Stimulated activated CD8-positive, alpha-beta memory T cell treated with anti-CD3 and anti-CD28 coated beads, Interleukin-12 subunit alpha, Interleukin-12 subunit beta, amount 100 ng/mL, for 1 hour (primary cell): ENCODE measurements at places on chromosomes 3 and 15.

DNA sequence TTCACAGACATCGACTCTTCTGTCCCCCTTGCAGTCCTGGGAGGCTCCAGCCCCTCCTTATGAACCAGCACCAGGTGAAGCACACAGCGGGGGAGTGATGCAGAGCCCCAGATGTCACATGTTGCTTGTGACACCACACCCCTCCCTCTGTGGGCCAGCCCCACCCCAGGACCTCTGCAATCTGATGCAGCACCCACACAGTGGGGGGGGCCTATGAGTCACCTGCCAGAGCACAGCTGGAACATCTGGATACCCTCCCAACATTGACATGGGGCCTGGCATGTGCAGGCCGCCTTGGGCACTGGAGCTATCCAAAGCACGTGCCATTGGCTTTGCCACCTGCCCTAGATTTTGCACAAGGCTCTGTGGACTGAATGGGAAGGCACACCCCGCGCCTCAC lies 70.5 kb downstream of the FEM1B start:
- DNase-seq = no peak

DNA sequence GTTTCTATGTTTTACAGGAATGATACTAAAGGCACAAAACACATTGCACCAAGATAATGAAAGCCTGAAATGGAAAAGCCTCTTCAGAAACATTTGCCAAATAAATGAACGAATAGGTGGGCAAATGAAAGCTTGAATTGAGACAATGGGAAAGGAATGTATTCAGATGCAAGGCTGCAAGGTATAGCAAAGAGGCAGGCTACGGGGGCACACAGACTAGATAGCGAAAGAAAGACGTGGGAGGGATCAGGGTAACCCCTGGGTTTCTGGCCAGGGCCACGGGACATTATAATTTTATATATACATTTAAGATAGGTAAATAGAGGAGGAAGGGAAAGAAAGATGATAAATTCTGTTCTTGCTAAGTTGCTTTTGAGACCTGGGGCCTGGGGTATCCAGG lies 95.9 kb upstream of the NLGN1 start:
- no peak for DNase-seq

DNA sequence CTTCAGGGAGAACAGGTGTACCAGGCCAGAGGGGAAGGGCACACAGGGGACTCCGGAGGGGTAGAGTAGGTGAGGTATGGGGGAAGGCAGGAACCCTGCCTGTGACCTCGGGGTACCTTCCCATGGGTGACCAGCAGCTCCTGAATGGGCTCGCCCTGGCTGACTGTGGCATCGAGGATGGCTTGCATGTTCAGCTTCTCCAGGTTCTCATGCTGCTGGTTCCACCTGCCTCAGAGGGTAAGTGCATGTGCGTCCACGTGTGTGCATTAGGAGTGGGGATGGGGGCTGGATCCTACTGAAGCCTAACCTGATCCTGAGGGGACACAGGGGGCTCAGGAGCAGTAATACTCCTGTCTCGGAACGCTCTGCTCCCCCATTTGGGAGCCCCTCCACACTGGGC lies 524 bp downstream of the ZMYND10 start:
- DNase-seq = no peak

DNA sequence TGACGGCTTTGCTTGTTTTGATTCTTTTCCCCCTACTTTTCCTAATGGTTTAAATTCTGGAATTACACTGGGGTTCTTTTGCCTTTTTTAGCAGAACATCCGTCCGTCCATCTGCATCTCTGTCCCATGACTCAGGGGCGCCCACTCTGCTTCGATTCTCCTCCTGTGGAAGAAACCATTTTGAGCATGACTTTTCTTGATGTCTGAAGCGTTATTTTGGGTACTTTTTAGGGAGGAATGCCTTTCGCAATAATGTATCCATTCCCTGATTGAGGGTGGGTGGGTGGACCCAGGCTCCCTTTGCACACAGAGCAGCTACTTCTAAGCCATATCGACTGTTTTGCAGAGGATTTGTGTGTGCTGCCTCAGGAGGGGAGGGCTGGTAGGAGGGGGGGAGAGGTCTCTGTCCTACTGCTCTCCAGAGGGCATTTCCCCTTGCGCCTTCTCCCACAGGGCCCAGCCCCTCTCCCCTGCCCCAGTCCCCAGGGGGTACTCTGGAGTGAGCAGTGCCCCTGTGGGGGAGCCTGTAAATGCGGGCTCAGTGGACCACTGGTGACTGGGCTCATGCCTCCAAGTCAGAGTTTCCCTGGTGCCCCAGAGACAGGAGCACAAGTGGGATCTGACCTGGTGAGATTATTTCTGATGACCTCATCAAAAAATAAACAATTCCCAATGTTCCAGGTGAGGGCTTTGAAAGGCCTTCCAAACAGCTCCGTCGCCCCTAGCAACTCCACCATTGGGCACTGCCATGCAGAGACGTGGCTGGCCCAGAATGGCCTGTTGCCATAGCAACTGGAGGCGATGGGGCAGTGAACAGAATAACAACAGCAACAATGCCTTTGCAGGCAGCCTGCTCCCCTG lies 19.5 kb upstream of the BSN start:
- no peak for DNase-seq

- DNase-seq = no peak
These were observed 38.4 kb upstream of the CGNL1 start for GRCh38 chr15:57337868-57338411.

- DNase-seq = no peak
These were observed 42.2 kb upstream of the GNB5 start for GRCh38 chr15:52233405-52233804.

- peak; percentile 25 for DNase-seq
These were observed 22.5 kb downstream of the SLC6A6 start for GRCh38 chr3:14424711-14425580.

DNA sequence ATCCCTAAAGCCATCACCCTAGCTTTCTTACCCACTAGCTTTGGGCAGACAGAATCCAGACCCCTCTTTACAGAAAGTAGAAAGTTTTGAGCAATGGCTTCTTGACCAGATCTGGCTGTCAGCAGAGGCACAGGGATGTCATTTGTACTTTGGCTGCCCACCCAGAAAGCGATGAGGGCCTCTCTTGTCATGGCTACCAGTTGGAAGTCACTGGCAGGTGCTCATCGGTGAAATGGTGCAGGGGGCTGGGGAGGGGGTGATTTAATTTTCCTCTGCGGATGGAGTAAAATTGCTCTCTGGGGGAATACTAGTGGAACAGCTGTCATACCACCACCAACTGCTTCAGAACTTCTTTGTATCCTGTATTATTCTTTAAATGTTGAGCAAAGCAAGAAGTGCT lies 393.7 kb downstream of the LSAMP start:
- no peak for DNase-seq

DNA sequence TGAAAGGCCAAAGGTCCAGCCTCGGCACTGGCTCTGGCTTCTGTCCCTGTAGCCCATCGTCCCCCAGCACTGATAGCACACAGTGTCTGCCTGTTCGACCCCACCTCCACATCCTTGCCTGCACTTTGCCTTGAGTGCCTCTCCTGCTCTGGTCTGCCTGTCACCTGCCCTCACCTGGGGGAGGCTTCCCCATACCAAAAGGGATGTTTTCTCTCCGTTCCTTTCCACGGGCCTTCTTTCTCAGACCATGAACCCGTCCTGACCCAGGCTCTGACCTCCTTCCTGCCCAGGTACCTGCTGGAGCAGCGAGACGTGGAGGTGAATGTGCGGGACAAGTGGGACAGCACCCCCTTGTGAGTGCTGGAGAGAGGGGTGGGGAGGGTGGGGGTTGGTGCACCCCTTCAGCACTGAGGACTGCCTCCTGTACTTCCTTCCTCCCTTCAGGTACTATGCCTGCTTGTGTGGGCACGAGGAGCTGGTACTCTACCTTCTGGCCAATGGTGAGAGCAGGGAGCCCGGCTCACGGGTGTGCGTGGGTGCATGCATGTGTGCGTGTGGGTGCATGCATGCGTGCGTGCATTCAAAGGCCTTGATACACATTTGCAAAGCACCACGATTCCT lies 1.5 kb downstream of the ABTB1 start:
- DNase-seq = no peak

DNA sequence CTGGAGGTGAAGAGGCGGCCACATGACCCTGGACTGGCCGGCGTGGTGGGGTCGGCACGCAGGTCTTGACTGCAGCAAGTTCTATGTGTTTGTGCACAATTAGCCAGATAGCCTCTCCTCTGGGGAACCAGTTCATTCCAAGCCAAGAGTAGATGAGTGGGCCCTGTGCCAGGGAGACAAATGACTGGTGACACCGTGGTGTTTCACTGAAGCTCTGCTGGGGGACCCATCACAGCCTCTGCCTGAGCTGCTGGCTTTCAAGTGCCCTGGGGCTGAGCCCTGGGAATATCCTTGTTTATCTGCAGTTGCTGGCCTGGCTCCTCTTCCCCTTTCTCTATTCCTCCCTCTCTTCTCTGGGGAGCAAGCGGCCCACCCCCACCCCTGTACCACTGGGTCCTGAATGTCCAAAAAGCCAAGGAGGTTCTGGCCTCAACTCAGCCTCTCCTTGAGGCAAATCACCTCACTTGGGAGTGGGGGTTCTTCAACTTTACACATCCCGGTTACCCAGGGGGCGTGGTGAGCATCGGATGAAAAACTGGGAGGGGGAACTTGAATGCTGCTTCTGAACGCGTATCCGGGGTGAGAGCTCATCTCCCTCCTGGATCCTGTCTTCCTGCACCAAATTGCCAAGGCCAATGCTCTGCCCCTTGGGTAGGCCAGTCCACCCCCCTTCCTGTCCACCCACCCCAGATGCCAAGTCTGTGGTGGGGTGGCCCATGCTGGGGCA lies 199.6 kb upstream of the LYSMD4 start:
- DNase-seq = no peak

- DNase-seq = no peak
These were observed 67.5 kb downstream of the TFG start for GRCh38 chr3:100776746-100777145.
